ENCODE measurements at places on chromosomes 3 and 15.

- no peak for DNase-seq
Observed at GRCh38 chr3:21330293-21330692, 420.7 kb downstream of the ZNF385D start.

DNA sequence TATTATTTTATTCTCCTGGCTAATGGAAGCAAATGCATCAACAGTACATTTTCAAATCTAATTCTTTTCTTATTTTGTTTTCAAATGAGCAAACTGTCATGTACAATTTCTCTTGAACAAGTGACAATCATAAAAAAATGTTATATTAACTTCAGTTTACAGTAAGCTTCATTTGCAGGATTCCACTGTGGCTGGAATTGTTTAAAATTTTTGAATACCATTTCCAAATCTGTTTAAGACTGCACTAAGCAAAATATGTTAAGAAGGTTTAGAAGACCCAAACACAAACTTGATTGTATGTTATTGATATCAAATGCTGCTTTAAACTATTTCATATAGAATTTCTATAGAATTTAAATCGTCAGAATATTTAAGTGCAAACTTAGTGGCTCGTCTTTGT lies 92.8 kb downstream of the ZNF280D start:
- no peak for DNase-seq

GRCh38 chr3:58013973-58014649 lies 5.9 kb downstream of the FLNB start:
- DNase-seq, result peak; percentile 88

- no peak for DNase-seq
Observed at GRCh38 chr3:114307222-114307830, 13.5 kb downstream of the TIGIT start.

GRCh38 chr3:122795674-122796195 lies 866 bp downstream of the SLC49A4 start:
- no peak for DNase-seq

GRCh38 chr3:88991496-88991895 lies 115.9 kb upstream of the EPHA3 start:
- DNase-seq, result no peak

DNA sequence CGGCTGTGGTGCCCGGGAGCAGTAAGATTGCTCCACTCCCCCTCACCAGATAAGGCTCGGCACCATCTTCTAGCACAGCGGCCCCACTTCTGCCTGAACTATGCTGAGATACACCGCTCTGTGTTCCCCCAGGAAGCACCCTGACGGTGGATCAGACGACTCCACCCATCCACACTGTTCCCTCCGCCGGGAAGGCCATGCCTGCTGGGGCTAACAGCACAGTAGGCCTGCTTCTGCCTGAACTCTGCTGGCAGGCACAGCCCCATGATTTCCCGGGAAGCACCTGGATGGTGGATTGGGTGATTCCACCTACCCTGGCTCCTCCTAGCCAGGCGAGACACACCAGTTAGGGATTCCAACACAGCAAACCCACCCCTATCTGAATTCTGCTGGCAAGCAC lies 36.3 kb upstream of the PPM1L start:
- DNase-seq, result no peak

GRCh38 chr3:115502128-115502527 lies 121.2 kb upstream of the GAP43 start:
- DNase-seq, result no peak

GRCh38 chr15:65414841-65415621 lies 7.7 kb downstream of the IGDCC4 start:
- no peak for DNase-seq
